ENCODE measurements at places on chromosomes 12 and 14. TPM values are rescaled to one million over a fixed set of nuclear protein-coding genes. Genes with fewer than 3 reads are reported as not detected.

DNA sequence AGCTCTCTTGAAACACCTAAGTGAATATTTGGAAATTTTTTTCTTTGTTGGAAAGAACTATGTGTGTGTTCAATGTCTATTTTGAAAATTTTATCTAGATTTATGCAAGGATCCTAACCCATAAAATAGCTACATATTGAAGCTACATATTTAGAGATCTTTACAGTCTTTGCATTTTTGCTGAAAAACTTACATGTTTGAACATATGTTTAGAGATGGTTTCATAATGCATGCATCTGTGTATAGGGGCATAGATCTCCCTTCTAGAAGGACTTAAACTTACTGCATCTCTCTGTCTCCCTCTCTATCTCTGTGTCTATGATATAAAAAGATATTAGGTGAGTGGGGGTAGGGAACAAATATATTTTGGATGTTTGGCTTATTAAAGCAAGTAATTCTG lies 8.2 kb upstream of the HOXC4 start:
- no peak for DNase-seq

The FGF6 gene
- not detected for polyA plus RNA-seq

GRCh38 chr14:79332504-79333197 lies 878.7 kb downstream of the DIO2 start:
- no peak for DNase-seq

DNA sequence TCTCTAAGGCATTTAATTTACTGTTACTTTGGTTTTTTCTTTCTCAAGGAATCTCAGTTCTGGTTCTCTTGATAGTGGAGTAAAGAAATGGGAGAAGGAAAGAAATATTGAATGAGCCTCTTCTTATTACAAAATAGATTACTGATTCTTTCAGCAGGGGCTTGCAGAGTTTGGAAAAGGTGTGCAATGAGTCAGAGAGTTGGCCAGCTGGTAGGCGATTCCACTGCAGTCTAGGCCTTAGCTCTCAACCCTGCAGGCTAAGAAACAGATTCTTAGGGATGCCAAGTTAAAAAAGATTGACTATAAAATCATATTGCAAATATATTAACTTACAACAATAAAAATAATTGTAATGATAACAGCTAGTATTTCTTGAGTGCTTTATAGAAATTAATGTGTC lies 25.8 kb downstream of the NR1H4 start:
- DNase-seq: no peak

DNA sequence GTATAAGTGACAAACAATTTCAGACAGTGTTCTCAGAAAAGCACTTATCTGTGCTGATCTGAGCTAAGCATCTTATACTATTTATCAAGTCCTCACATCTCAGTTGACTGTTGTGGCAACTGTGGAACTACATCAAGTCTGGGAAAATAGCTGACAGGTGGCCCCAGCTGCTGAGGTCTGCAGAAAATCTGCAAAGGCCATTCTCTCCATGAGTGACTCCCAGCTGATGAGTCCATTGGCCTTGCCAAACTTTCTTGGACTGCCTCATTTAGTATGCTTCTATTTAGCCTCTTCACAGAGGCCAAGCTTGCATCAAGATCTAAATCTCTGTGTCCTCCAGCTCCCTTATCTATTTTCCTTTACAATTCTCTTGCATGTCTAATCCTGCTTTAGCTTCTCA lies 174.5 kb upstream of the RBM19 start:
- DNase-seq: no peak

DNA sequence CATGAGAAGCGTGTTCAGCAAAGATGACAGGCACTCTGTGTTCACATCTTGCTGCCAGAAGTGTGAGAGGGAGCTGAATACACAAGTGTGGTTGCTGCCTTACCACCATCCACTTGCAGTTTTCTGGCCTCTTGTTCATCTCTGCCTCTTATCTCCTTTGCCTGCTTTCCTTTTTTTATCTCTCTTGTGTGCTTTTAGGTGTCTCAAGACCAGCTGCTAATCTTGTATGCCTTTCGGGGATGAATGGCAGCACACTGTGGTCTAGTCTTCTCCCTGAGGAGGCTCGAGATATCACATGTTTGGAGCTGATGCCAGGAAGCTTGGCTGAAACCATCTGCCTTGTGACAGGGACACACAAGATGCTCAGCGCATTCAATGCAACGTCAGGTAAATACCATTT lies 17.2 kb downstream of the FAM234B start:
- DNase-seq: no peak

GRCh38 chr12:78210506-78210860 lies 379.8 kb downstream of the NAV3 start:
- DNase-seq: no peak

The KRT71 gene
- polyA plus RNA-seq: not detected

DNA sequence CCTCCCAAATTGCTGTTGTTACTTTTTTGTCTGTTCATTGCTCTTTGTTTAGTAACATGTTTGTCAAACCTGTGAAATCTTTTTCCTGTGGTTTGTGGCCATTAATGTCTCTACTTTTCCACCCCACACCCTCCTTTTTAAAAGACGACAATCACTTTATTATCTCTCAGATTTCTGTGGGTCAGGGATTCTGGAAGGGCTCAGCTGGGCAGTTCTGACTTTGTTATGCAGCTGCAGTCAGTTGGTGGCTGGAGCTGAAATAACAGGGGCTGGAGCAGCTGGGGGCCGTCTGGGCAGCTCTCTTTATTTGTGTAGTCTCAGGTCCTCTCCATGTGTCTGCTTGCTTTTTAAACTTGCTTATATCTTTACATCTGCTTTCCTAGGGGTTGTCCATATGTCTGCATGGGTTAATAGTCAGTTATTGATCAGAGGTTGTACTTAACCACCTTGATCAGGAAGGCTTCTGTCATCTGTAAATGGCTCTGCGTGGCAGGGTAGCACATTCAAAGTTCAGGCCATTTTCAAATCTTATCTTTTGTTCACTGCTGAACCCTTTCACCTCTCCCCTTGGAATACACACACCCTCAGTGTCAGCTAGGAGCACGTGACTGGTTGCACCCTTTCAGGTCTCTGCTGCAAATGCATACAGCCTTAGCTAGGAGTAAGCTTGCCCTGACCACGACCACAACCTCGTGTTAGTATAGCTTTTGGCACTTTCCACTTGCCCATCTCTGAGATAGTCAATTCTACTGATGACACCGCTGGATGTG lies 27.9 kb downstream of the BORCS5 start:
- DNase-seq: no peak

DNA sequence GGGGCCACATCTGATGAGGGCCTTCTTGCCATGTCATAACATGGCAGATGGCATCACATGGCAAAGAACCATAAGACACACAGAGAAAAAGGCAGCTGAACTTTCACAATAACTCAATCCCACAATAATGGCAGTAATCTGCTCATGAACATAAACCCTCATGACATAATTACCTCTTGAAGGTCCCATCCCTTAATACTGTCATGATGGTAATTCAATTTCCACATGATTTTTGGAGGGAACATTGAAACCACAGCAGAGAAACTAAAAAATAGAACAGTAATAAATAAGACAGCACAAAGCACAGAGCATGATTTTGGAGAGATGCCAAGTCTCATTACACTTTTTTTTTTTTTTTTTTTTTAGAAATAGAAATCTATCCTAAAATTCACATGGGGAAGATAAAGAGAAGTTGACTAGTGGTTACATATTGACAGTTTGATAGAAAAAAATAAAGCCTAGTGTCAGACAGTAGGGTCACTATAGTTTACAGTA lies 61.8 kb upstream of the ATF7IP start:
- no peak for DNase-seq

DNA sequence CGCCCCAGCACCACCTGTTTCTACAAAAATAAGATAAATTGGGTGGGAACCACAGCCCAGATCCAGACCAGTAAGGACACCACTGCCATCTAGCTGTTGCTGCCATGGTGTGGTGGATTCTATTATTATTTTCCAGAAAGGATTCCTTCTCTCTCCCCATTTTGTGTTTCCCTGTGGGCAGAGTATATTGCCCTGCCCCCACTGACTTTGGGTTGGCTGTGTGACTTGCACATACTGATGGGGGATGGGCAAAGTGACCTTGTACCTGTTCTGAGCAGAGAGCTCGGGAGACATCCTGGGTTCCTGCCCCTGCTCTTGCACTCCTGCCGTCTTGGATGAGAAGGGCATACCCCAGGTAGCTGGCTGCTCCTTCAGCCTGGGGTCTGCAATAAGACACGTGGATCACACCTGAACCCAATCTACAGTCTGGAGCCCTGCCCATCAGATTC lies 24.3 kb downstream of the MOAP1 start:
- no peak for DNase-seq

GRCh38 chr14:69274321-69274720 lies 14.4 kb downstream of the GALNT16 start:
- no peak for DNase-seq

DNA sequence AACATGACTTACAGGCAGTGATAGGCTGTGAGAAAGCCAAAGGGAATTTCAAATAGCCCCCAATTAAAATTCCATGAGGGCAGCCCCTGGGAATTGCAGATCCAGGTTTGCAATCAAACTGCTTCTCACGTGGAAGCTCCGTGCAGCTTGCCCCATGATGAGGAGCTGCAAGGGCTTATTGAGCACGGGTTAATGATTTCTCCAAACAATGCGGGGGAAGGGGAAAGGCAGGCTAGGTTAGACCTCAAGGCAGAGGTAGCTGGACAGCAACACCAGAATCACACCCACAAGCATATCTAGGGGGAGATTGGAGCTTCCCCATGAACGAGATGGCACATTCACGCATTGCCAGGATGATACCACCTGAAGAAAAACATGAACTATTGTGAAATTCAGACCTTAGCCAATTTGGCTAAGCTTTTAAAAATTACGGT lies 5.0 kb upstream of the DUSP6 start:
- no peak for DNase-seq

- no peak for DNase-seq
Observed at GRCh38 chr14:72771561-72771960, 122.3 kb downstream of the DPF3 start.

DNA sequence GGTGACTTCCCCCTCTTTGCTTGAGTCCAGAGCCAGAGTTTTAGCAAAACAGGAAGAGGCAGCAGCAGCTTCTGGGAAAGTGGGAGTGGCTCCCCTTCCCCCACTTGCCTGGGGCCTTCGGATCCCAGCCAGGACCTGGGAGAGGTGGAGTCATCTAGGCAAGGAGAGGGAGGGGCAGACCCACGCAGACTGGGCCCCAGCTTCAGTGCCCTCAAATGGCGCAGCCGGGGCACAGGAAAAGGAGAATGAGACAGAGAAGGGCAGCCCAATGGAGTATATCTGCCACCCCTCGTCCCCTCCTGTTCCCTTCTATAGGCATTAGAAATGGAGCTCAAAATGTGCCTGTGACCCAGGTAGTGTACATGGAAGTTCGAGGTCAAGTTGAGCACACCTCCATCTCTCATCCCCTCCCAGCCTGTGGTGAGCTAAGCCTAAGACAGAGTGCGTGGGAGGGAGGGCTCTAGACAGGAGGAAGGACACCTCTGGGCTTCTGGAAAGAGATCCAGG lies 9.3 kb upstream of the HDAC7 start:
- DNase-seq: peak; percentile 77

The PRORP gene
- 24.5 TPM for polyA plus RNA-seq

DNA sequence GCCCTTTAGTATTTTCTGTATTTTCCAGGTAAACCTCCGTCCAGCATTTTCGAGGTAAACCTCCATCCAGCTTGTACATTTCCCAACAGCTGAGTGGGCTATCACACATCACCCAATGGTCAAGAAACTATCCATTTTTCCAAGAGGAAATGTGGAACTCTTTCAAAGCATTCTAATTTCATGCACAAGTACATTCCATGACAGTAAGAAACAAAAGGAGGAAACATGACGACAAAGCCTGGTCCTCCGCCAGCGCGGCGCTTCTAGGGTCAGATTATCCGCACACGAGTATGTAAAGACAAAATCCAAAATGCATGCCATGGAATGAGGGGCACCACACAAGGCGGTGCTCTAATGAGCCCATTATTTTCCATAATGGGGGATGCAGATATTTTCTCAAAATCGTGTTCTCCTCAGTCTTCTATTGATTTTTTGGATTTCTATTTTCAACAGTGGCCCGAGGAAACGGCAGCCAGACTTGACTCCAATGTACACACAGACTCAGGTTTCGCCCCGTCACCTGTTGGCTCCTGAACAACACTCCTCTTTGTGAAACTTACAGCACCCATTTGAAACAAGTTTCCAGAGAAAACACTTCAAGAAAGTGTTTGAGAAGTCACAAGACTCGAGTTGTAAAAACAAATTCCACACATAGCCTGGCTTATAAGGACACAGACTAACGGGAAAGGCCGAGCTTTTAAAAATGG lies 107.4 kb downstream of the PRICKLE1 start:
- DNase-seq: peak; percentile 96

The USP44 gene
- polyA plus RNA-seq: 0.91 TPM

DNA sequence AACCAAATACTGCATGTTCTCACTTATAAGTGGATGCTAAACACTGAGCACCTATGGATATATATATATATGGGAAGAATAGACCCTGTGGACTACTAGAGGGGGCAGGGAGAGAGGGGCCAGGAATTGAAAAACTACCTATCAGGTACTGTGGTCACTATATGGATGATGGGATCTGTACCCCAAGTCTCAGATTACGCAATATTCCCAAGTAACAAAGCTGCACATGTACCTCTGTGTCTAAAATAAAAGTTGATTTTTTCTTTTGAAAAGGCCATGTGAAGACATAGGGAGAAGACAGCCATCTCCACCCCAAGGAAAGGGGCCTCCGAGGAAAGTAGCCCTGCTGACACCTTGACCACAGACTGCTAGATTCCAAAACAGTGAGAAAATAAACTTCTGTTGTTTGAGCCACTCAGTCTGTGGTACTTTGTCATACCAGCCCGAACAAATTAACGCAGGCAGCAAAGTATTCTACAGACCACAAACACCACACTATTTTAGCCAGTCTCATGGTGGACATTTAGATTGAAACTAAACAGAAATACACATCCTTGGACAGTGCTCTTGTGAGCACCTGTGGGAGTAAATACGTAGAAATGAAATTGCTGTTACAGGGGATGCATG lies 197.1 kb downstream of the EFCAB11 start:
- DNase-seq: no peak

DNA sequence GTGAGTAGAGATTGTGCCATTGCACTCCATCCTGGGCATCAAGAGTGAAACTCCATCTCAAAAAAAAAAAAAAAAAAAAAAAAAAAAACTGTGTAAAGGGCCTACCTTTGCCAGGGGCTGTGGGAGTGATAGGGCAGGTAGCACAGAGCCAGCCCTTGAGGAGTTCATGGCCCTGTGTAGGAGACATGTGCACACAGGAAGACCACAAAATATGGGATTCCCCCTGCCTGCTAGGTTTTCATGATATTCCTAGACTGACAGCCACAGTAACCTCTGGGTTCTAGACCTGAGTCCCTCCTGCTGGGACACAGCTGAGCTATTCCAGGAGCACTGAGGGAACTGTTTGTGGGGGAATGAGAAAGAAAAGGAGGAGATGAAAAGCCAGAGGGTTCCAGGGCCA lies 8.3 kb upstream of the SPTSSA start:
- DNase-seq: no peak

- no peak for DNase-seq
Observed at GRCh38 chr12:76946446-76946845, 67.6 kb upstream of the CSRP2 start.

DNA sequence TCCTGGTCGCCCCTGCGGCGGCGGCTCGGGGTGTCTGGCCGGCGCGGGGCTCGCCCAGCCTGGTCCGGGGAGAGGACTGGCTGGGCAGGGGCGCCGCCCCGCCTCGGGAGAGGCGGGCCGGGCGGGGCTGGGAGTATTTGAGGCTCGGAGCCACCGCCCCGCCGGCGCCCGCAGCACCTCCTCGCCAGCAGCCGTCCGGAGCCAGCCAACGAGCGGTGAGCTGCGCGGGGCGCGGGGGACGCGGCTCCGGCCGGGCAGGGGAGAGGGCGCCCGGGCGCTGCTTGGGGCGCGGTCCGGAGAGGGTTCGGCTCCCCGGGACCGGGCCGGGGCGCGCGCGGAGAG lies at the start of gene LGALS3:
Gene LGALS3 (plus strand): TSS at position 167 of the 342 bp plus-strand sequence. CDS start 8,122 bp downstream, outside the sequence.
- DNase-seq: peak; percentile 23

The TAS2R30 gene
- 0.26 TPM for polyA plus RNA-seq

GRCh38 chr14:96584199-96584906 lies 82.2 kb downstream of the PAPOLA start:
- DNase-seq: peak; percentile 21
